NCI-H2171 treated with DMSO at 0.1 percent for 48 hours (cell line): ENCODE measurements at places on chromosomes 4 and X.

DNA sequence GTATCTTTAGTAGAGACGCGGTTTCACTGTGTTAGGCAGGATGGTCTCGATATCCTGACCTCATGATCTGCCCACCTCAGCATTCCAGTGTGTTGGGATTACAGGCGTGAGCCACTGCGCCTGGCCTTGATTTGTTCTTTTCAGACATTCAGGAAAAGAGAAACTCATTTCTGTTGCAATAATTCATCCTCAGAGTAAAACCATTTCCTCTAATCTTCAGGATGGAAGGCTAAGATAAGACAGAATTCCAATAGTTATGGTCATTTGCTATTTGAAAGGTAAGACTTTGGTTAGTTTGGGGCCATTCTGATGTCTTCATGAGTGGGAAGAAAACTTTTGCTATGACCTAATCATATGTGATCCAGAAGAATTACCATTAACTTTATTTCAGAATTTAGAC lies 83.0 kb downstream of the LRP2BP start:
- DNase-seq = no peak

DNA sequence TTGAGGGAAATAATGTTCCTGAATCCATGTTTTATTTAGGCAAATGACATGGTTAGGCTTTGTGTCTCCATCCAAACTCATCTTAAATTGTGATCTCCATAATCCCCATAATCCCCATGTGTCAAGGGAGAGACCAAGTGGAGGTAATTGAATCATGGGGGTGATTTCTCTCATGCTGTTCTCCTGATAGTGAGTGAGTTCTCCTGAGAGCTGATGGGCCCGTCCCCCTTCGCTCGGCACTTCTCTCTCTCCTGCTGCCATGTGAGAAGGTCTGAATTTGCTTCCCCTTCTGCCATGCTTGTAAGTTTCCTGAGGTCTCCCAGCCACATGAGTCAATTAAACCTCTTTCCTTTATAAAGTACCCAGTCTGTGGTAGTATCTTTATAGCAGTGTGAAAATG lies 563.0 kb upstream of the NR3C2 start:
- DNase-seq = no peak

DNA sequence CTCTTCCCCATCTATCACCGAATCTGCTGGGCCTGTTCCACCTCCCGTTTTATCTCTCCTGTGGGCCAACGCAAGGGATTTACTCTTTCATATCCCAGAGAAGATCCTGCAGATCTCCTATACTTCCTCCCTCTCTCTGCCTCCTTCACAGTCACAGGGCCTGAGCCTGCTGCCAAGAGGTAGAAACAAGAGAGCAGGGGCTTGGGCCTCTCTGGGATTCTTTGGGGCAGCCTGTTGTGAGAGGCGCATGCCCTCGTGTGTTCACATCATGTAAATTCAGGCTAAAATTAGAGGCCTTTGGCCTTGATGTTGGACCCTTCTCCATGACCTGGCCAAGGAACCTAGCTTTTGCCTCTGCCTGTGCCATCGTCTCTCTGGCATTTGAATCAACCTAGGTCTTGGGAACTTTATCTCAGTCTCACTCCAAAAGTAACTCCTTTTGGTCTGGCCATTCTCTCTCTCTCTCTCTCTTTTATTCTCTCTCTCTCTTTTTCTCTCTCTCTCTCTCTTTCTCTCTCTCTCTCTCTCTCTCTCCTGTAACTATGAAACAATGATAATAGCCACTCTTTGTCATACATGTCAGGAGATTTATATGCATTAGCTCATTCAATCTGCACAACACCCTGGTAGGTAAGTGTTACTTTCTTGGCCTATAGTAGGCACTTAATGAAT lies 20.0 kb upstream of the EFNB1 start:
- DNase-seq = no peak

GRCh38 chr4:128155874-128156456 lies 94.9 kb downstream of the LARP1B start:
- DNase-seq = no peak

DNA sequence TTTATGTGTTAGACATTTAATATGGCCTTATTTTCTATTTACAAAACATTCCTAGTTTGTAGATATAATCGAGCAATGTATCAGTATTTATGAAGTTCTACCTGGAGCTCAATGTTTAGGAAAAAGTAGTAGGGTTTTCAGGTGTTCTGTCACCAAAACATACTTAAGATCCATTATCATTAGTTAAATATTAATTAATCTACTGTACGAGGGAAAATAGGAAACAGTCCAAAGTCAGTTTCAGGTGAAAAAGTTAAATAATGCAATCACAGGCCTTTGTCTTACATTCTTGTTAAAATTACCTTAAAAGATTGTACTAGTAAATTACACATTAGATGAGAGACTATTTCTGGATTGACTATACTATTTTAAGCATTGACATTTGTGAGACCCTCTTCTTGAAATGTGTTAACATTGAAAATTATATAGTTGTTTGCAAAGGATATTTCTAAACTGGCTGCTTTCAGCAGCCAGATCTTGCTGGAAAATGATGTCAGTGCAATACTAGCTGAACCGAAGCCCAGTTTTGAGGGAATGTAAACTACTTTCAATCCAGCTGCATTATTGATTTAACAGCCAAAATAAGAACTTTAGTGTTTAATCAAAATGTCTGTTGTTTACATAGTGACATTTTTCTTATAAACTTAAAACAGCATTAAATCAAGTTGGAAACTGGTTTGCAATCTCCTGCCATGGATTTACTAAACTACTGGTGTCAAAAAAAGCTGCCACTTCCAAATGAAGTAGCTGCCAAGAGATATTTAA lies 19.3 kb downstream of the GUCY1B1 start:
- DNase-seq = no peak

DNA sequence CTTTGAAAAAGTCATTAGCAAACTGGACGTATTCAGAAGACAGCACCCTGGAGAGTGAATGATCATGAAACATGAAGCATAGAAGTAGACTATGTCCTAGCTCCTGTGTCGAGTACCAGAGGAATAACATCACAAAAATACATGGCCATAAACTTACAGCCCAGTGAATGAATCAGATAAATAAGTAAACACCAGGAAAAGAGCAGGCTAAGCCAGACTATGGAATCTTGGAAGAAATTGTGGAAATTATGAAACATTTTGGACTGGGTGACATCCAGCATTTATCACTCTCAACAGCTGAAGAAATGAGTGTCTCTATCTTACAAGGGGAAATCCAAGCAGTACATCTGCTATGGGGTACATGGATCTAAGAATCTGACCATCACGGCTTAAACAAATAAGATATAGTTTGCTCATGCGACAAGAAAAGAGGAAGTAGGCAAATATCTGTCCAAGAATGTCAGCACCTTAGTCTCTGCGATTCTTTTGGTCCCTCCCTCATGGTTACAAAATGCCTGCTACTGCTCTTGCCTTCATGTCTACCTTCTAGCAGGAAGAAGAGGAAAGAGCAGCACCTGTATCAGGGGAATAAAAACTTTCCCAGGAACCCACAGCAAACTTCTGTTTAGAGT lies 481.5 kb downstream of the BCOR start:
- DNase-seq = no peak

GRCh38 chr4:82677327-82677726 lies 115.5 kb upstream of the TMEM150C start:
- no peak for DNase-seq

- DNase-seq = no peak
These were observed 89.9 kb downstream of the EDA start for GRCh38 chrX:69705818-69706217.

DNA sequence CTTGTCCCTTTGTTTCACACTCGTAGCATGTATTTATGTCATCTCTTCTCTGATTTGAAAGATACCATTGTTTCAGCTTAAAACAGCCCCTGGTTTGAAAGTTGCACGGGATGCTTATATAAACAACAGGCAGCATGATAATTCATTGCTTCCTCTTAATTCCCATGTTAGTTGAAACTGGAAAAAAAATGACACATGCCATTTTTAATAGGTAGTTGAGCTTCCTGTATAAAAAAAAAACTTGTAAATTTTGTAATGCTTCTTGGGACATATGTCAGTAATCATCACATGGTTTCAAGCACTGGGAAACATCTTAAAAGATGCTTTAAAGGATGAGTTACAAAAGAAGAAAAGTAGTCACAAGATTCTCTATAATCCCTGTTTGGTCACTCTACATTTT lies 243.0 kb downstream of the PALLD start:
- DNase-seq = no peak

DNA sequence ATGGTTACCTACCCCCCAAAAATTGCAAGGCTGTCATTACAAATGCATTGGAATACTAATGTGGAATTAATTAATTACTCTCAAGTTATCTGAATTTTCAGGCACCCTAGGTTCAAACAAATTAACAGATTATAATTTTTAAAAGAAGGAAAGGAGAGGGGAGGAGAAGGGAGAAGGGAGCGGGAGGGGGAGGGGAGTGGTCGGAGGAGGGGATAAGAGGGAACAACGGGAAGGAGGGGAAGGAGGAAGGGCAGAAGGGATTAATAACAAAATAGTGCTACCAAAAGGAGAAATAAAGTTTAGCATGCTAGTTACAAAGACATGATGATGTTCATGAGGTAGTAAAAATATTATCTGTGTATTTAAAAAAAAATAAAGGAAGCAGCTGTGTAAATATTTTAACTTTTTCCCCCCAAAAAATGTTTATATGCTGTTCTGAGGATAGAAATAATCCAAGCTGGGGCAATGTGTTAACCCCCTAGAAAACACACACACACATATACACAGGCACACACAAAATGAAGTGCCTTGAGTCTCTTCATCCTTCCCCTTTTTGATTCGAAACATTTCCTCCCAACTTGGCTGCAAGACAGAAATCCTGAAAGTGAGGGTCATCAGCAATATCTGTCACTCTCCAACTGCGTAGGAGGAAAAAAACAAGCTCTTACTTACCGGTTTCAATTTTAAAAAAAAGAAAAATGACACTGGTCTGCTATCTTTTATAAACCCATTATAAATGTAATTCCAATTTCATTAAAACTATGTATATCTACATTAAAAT lies 58.8 kb downstream of the PPP3CA start:
- DNase-seq = no peak

DNA sequence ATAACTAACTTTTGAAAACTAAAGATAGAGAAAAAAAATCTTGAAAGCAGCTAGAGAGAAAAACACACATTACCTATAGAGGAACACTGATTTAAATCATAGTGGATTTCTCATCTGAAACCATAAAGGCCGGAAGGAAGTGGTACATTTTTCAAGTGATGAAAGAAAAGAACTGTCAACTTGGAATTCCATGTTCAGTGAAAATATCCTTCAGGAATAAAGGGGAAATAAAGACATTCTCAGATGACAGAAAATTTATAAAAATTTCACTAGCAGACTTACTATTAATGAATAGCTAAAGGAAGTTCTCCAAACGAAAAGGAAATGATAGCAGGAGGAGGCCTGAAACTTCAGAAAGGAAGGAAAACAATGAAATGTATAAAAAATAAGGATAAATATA lies 7.6 kb upstream of the JADE3 start:
- DNase-seq = no peak

- peak; percentile 7 for DNase-seq
These were observed 280.3 kb upstream of the INTU start for GRCh38 chr4:127352220-127353113.

GRCh38 chrX:39767446-39767845 lies 330.3 kb downstream of the BCOR start:
- DNase-seq = no peak

DNA sequence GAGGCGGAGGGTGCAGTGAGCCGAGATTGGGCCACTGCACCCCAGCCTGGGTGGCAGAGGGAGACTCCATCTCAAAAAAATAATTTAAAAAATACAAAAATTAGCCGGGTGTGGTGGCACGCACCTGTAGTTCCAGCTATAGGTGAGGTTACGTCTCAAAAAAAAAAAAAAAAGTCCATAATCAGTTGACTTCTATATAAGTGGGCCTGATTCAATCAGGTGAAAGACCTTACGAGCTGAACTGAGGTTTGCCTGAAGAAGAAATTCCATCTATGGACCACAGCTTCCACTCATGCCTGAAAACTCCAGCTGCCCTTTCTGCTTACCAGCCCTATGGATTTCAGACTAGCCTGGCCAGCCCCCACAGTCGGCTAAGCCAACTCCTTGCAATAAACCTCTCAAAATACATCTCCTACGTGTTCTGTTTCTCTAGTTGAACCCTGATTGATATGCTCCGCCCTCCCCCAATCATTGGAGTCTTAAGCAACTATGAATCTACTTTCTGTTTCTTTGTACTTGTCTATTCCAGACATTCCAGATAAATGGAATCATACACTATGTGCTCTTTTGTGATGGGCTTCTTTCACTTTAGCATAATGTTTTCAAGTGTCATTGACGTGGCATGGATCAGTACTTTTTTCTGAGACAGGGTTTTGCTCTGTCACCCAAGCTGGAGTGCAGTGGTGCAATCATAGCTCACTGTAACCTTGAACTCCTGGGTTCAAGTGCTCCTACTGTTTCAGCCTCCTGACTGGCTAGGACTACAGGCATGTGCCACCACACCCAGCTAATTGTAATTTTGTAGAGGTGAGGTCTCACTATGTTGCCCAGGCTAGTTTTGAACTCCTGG lies 36.6 kb downstream of the SAT1 start:
- DNase-seq = no peak

DNA sequence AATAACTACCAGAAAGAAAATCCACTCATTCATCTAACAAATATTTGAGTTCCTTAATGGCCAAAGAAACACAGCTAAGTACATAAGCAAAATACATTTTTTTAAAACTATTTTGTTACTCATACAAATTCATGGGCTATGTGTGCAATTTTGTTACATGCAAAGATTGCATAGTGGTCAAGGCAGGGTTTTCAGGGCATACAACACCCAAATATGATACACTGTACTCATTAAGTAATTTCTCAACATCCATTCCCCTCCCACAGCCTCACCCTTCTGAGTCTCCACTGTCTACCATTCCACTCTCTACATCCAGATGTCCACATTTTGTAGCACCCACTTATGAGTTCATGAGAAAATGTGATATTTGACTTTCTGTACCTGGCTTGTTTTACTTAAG lies 58.2 kb downstream of the BRWD3 start:
- no peak for DNase-seq

- no peak for DNase-seq
These were observed 131.0 kb downstream of the PDGFRA start for GRCh38 chr4:54359919-54360650.

DNA sequence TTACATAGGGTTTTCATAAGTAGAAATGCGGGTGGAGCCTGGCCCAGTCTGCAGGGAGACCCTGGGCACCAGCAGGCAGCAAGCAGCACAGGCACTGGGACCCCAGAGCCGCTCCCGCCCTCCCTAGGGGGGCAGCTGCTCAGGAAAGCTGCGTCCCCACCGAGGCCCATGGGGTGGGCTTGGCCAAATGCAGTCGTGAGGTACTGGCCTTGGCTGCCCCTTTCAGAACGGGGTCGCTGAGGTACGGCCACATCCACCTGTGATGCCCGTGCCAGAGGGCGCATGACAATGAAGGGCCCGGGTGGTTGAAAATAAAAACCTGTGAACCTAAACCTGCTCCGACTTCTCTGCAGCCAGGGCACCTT lies 16.7 kb downstream of the TMEM175 start:
- DNase-seq = no peak

GRCh38 chr4:32042486-32043247 lies 1322.5 kb downstream of the PCDH7 start:
- no peak for DNase-seq
